ENCODE measurements at places on chromosomes 16 and 17.

DNA sequence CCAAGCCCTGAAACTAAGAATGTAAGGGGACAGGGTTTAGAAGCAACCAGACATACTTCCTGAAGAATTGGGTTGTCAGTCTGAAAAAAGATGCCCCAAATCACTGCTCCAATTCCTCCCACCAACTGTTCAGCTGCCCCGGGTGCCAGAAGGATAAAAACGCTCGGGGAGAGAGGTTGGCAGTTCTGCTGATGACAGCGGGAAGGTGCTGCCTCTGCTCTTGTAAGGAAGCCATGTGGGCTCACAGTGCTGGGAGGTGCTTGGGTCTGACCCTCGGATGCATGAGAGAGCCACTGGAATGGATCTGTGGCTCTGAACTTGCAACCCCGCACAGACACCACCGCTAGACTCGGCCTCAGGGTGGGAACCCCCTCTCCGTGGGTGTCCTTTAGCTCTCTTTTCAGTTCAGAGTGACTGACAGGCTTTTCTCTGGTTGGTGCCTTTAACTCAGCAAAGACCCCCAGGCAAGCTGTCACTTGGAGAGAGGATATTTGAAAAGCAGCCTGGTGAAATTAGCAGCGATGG is 364.8 kb upstream of the RBFOX1 start:
- no peak for DNase-seq

DNA sequence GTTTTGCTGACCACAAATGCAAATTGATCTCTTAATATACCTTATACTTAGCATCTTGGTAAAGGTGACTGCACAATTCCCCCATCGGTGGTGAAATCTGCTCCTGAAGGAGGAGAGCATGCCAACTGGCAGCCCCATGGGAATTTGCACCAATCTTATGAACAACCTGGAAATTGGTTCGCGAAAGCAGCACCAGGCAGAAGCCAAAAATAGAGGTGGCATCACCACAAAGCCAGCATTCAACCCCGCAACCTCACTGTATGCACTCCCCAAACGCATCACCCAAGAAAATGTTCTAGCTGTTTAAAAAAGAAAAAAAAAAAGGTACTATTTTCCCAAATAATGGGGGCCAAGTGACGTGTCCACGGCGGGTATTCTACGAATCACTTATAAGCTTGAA is 213.4 kb downstream of the ZFHX3 start:
- no peak for DNase-seq

DNA sequence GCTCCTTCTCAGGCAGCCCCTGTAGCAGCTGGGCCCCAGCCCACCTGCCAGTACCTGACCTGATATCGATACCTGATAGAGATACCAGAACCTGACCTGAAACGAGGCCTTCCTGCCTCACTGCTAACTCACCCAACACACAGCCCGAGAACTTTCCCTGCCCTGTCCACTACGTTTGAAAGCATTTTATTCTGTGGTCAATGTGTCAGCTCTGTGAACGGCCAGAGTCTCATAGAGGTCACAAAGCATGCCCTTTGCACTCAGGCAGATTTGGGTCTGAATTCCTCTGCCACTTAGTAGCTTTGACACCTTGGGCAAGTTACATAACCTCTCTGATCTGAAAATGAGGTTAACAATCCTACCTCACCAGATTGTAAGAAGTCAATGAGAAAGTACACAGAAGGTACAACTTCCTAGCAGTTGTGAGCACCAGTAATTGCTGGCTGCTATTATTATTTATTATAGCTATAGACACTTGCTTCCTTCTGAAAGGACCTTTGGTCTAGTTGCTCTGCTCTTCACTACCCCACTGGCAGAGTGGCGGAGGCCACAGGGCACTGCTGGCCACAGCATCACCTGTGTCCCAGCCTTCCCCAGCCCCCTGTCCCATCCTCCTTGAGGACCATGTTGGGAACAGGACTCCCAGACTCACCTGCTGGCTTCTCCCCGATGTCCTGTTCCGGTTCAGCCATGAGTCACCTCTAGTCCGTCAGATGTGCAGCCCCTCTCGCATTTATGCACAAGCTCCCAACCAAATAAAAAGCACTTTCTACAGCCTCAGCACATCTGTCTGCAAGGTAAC is 895 bp downstream of the ANKRD40CL start:
- no peak for DNase-seq

GRCh38 chr16:31099860-31100638 is 5.5 kb upstream of the VKORC1 start:
- DNase-seq: no peak

- no peak for DNase-seq
These were observed 47.4 kb downstream of the RAI1 start for GRCh38 chr17:17728550-17729251.

- no peak for DNase-seq
These were observed 97.4 kb upstream of the CACNG5 start for GRCh38 chr17:66737524-66737923.

GRCh38 chr16:78768718-78769117 is 669.3 kb downstream of the WWOX start:
- DNase-seq: no peak

- DNase-seq: no peak
These were observed 150.9 kb downstream of the HS3ST3B1 start for GRCh38 chr17:14451729-14452191.

DNA sequence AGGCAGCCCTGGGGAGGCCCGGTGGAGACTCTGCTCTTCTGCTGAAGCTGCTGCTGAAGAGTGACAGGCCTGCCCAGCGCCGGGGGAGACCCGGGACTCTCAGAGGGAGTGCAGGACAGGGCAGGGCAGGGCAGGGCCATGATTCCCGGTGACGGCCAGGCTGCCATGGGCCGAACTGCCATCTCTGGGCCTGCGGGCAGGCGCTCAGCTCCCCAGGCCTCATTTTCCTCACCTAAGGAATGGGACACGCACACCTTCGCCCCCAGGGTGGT is 22.6 kb upstream of the SSTR5 start:
- DNase-seq: no peak

DNA sequence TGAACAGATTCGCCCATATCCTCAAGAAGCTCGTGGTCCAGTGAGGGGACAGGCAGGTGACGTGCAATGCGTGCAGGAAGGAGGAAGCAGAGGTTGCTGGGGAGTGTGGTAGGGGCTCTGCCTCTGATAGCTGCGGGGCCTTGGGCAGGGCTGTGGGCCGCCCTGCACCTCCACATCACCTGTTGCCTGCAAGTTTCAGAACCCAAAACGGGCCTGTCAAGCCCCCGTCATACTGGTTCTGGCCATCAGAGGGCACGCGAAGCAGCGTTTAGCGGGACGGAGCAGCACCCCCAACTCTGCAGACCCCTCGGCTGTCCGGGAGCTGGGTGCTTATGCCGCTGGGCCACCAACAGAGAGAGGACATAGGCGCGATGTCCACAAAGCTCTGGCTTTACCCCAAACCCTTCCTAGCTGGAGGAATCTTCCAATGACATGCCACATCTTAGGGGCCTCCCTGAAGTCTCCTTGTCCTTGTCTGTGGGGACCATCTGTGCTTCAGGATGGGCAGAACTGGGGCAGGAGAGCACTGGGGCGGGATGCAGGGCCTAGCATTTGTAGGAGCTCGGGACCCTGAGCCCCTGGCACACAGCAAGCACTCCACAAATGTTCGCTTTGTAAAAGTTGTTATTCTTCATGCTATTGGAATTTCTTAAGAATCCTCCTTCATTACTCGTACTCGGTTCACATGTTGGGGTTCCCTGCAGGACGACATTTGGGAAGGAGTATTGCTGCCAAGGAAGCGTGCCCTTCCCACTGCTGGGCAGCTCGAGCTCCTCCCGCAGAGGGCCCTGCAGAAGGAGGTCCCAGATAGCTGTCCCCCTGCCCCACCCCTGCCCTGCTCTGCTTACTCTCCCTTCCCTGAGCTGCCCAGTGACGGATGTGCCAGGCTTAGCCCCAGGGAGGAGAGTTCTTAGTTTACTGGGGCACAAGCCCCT is 64.3 kb downstream of the CNGB1 start:
- no peak for DNase-seq

GRCh38 chr16:48105456-48105855 is 50.3 kb downstream of the ABCC12 start:
- no peak for DNase-seq

- DNase-seq: no peak
These were observed 26.0 kb upstream of the ERN1 start for GRCh38 chr17:64155751-64156544.

DNA sequence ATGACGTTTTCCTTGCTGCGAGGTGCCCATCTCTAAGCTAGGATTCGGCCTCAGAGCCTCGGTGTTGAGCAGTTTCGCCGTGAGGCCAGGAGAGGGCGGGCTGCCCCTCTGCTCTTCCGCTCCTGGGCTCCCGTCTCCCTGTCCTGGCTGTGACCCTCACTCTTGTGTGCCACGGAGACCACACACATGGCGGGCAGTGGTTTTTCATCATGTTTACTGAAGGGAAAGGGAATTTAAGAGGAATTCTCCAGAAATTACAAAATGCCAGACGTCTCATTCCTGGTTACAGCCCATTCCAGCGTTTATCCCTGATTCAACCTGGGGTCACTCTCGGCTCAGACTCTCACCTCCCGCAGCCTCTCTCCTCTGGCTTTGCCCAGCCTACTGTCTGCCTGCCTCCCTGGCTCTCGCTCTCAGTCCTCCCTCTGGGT is 96.8 kb upstream of the ELAC2 start:
- no peak for DNase-seq

- no peak for DNase-seq
These were observed 879 bp downstream of the SLFN5 start for GRCh38 chr17:35243561-35244340.

GRCh38 chr16:74893541-74893940 is 91.4 kb downstream of the WDR59 start:
- no peak for DNase-seq

GRCh38 chr16:67541391-67542263 is 13.0 kb downstream of the RIPOR1 start:
- DNase-seq: no peak

DNA sequence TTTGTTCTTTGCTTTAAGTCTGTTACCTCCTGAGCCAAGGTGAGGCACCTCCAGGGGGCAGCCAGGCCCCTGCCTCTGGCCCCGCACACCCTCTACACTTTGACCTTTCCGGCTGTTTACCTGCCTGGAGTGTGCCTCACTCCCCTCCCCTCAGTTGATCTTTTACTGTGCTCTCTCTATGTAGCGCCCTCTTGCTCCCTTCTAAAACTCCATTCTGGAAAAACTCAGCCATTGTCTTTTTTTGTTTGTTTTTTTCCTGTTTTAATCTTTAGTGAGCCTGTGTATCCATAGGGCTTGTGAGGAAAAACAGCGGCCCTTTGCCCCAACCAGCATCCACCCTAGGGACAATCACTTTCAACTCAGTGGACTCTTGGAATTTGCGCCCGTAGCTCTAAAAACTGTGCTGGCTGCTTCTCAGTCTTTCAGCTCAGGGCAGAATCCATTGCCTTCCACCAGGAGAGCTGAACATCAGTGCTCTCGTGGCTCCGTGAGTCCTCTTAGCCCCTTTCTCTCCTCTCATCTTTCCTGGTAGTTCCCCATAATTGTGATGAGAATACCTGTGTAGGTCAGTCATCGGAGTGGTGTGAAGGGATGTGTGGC is 4.3 kb downstream of the AMDHD2 start:
- no peak for DNase-seq

- DNase-seq: no peak
These were observed 650.9 kb downstream of the CDH11 start for GRCh38 chr16:64470916-64471315.

GRCh38 chr17:8735336-8735939 is 9.2 kb downstream of the CCDC42 start:
- DNase-seq: no peak

DNA sequence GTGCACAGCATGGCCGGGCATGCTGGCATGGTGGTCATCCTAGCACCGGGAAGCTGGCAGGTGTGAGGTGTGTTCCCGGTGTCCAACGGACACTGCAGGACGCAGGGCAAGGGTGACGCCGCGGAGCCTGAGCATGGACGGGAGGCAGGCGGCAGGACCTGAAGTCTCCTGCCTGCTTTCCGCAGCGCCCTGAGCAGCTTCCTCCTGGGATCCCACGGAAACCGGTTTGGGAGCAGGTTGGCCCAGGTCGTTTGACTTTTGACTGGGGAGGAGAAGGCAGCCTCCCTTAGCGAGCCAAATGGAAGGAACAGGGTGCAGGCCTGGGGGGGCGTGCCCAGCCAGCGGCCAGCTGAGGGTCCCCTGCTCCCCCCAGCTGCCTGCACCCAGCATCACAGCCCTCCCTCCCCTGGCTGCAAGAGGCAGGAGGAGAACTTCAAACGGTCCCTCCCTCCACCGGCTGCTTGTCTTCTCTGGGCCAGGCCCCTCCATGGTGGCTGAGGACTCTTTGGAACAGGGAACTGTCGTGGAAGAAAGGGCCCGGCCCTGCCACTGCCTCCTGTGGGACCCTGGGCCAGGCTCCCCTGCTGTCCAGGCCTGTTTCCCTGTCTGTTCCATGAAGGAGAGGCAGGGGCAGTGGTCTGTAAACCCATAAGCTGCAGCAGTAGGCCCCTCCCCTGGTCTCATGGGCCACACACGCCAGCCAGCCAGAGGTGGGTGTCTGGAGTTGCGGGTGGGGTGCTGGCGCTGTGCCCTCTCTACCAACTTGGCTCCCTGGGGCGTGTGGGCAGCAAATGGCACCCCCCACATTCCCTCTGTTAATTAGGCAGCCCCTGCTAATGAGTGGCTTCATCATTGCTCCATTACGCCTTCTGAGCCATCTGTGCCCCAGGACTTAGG is 7.8 kb upstream of the ADGRG1 start:
- DNase-seq: no peak

DNA sequence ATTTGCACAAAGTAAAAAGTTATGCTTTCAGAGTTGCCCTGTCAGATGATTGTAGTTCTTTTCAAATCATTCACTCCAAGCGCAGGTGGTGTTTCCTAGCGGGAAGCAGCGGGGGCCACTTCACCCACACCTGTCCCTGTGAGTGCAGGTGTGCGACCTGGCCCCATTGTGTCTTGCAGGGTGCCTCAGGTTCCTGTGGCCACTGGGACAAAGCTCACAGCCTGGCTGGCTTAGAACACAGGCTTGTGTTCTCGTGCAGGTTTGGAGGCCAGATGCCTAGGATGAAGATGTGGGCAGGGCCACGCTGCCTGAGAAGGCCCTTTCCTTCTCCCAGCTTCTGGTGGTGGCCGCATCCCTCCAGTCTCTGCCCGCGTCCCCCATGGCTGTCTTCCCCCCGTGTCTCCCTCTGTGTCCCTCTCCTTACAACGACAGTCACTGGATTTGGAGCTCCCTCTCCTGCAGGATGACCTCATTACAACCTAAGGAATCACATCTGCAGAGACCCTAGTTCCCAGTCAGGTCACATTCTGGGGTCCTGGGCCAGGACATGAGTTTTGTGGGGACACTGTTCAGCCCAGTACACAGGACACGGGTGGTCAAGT is 90.5 kb downstream of the NPIPB11 start:
- DNase-seq: peak; percentile 22

DNA sequence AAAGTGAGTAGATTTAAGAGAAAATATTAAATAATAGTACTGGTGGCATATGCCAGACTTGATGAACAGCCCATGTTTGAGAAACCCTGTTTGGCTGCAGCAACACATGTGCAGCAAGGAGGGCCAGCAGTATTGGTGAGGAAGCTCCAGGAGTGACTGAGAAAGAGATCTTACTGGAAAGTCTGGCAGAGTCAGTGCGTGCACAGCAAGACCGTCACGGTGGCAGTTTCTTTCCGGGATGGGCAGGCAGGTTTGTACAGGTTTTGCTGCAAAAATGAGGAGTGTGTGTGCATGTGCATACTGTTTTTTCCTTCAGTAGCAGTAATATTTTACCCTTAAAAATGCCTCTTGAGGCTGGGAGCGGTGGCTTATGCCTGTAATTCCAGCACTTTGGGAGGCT is 41.4 kb downstream of the KSR1 start:
- no peak for DNase-seq
